Upper lobe of right lung (tissue), 1 donor: ENCODE measurements at places on chromosomes 11 and 22.

DNA sequence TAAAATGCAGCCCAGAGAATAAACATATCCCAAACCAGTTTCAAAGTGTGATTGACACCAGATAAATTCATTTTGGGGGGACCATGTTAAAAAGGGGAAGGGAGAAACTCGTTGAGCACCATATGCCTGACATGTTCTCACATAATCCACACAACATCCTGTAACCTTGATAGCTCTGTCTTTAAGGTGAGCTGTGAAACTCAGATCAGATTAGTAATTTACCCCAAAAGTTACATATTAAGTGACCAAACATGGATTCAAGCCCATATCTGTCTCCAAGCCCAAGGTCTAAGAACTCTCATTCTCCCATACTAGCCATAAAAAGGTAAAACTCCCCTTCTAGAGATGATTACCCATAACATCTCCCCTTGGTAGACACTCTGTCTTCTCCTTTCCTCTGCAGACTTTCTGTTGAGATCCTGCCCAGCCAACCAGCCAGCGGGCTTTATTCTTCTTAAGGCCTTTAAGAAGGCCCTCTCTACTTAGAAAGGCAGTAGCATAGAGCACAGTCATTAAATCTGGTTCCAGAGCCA is 150.7 kb downstream of the CCDC34 start:
- DNase-seq = no peak

- no peak for DNase-seq
These were observed 2.0 kb upstream of the LARGE1 start for GRCh38 chr22:33922349-33922681.

DNA sequence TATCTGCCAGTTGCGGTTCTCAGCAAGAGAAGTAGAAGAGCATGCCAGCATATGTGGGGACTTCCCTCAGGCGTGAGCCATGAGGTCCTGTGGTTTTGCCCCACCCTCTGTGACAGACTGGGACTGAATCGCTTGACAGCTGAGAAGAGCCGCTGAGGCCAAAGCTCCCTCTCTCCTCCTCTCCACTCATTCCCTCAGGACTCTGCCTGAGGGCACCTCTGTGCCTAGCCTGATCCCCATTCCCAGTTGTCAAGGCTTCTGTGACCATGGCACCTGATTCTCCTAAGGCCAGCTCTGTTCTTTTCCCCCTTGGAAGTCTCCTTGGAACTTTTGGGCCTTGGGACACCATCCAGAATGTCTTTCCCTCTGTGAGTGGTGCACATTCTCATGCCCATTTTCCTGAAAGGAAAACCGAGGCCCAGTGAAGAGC is 27.0 kb downstream of the ART5 start:
- DNase-seq = peak; percentile 71

- peak; percentile 31 for DNase-seq
These were observed 16.9 kb upstream of the MUC5B start for GRCh38 chr11:1205987-1206331.

DNA sequence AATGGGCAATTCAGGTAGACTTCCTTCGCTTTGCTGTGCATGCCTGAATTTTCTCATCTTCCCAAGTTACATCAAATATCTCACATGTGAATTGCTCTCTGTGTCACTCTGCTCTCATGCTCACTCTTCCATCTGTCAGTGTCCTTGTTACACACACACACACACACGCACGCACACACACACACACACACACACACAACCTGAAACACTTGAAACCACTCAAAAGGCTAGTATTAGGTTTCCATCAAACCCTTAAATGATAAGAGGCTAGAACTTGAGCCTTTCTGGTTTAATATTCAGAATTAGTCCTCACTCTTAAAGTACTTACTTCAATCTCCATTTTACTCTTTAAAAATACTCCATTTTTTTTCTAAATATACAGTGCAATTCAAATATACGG is 282.4 kb downstream of the C11orf87 start:
- DNase-seq = no peak

DNA sequence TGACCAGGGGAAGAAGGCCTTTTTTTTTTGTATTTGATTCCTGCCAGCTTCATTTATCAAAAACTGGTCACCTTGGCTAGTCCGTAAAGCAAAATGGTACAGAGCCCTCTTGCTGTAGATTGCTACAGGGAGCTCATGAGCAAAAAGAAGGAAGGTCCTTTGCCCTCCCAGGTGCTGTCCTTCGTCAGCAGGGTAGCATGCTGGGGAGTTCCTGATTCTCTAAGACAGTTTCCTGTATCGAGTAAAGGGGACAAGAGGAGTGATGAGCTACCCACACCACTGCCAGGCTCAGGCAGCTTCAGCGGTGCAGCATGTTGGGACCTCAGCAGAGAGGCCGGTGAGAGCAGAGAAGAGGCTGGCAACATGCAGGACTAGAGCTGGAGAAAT is 67.8 kb upstream of the CSNK2A3 start:
- no peak for DNase-seq

GRCh38 chr11:59012398-59013265 is 73.3 kb downstream of the GLYATL1 start:
- peak; percentile 74 for DNase-seq

DNA sequence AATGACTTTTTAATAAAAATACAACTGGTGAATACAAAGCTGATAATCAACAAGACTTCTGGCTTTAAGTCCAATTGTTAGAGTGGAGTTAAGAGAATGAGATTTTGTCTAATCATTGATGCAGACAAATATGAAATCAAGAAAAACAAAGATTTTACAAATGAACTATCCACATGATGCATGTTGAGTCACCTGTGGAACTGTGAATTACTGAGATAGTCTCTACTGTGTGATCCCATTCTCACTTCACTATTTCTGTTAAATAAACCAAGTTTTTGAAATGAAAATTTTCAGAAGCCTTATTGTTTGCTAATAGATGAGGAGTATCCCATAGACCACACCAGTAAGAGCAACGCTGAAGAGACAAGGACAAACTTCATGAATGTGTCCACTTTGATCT is 8.4 kb upstream of the CTSC start:
- DNase-seq = no peak

GRCh38 chr11:32172041-32172847 is 81.4 kb downstream of the RCN1 start:
- DNase-seq = no peak

- no peak for DNase-seq
These were observed 18.5 kb upstream of the TMEM184B start for GRCh38 chr22:38291201-38291777.

GRCh38 chr11:68038718-68039525 is at the start of gene TCIRG1:
TSS of gene TCIRG1 (plus strand) at chr11:68039025. CDS start at chr11:68041272, 2,247 bp downstream.
- peak; percentile 95 for DNase-seq

DNA sequence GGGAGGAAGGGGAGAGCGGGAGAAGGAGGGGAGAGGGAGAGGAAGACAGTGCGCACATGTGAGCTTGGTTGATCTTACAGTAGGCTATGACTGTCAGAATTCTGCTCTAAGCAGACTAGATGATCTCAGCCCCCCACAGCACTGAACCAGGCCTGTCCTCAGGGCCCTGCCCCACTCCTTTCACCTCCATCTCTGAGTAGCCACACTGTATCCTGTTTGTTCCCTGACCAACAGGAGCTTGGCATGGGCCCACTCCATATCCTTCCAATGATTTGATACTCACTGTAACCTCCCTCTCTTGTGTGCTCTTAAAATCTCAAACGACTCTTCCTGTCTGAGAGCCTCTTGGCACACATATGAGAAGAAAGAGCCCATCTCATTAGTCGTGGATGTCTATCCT is 86.1 kb upstream of the PARVA start:
- no peak for DNase-seq

GRCh38 chr11:271319-271715 is 6.9 kb upstream of the NLRP6 start:
- peak; percentile 53 for DNase-seq

GRCh38 chr11:34805937-34806336 is 110.2 kb downstream of the APIP start:
- DNase-seq = no peak

DNA sequence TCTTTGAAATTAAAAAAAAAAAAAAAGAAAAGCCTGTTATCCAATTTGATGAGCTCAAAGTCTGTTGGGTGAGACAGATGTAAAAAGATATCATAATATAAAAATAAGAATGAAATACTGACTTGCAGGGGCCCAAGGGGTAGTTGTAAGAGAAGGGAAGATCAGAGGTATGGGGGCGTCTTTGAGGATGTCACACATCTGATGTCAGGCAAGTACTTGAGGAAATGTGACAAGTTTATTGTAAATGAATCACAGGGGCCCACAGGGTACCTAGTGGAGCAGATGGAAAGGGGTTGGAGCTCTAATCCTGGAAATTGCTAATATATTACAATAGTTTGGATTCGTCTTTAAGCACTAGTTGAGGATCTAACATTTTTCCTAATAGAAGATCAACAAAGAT is 131.6 kb downstream of the MAML2 start:
- no peak for DNase-seq

- no peak for DNase-seq
These were observed 51.6 kb upstream of the BARX2 start for GRCh38 chr11:129323896-129324502.

DNA sequence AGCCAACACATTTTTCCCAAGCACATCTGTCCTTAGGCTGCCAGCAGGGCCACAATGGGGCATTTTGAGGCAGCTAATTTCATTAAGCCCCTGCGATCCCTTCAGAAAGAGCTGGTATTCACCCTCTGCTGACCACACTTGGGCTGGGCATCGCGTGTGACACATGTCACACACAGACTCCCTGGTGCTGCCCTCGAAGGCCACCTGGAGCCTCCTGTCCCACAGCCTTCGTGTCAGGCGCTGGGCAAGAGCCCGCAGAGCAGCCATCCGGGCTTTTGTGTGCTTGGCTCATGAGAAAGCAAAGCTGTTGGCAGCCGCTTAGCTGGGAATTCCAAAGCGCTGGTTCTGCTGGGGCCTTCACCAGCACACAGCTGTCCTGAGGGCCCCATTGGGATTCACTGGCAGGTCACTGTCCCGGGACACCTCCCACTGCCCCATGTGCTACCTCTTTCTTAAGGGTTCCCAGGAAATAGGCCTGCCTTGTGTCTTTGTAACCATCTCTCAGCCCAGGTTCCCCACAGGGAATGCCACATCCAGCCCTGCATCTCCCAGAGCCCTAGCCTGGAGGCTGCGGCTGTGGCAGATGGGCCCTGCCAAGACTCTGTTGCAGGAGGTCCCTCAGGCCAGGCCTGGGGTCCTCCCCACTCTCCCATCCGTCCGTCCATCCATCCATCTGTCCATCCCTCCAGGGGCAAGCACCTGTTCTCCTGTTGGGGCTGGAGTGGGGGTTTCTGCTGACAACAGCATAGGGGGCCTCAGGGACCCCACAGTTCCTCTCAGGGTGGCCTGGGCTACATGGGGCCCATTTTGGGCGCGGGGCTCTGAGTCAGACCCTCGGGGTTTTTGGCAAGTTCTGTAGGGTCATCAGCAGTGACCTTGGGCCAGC is 4.9 kb downstream of the CLDN5 start:
- no peak for DNase-seq

- no peak for DNase-seq
These were observed 131.0 kb downstream of the SLC1A2 start for GRCh38 chr11:35288309-35288708.

DNA sequence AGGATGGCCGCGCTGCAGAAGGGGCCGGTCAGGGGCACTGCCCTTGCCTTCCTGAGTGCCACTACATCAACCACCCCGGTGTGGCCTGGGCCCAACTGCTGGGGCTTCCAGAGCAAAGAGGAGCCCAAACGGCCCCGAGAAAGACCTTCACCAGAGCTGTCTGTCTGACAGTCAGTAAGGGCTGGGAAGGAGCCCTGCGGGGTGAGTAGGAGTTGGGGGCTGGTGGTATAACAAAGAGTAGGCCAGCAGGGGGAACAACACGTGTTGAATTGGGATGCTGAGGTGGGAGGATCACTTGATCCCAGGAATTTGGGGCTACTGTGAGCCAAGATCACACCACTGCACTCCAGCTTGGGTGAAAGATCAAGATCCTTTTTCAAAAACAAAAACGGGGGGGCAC is 3.9 kb downstream of the GSTT4 start:
- DNase-seq = no peak

- DNase-seq = no peak
These were observed 157.7 kb downstream of the DBX1 start for GRCh38 chr11:20002312-20003216.

DNA sequence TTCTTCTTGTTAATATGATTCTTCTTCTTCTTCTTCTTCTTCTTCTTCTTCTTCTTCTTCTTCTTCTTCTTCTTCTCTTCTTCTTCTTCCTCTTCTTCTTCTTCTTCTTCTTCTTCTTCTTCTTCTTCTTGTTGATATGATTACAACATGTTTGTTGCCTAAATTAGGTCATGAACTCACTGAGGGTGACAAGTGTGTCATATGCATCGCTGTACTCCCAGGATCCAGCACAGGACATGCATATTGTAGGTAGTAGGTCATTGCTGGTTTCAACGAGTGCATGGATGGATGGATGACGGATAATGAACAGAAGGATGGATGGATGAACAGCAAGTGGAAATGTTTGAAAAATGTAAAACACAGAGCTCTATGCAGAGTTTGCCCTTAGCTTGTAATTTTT is 14.9 kb upstream of the PVALB start:
- DNase-seq = no peak

- no peak for DNase-seq
These were observed 223 bp downstream of the WT1 start for GRCh38 chr11:32435152-32435480.

GRCh38 chr11:74485868-74486267 is 7.7 kb downstream of the LIPT2 start:
- no peak for DNase-seq

DNA sequence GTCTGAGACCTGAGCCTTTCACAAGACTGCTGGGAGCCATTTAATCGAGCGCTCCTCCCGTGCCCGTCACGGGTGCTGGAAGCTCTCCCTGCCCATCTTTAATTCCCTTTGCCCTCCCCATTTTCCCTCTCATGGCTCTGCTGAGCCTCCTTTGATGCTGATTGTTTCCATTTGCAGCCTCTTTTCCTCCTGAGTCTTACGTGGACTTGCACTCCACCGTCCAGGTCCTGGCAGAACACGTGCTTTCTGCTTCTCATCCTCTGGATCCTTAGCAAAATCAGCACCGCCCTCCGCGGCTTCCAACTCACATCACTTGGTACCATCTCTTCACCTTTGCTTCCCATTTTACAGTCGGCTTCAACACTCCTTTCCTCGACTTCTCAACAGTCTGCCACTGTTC is 7.3 kb downstream of the IFT27 start:
- no peak for DNase-seq

- no peak for DNase-seq
These were observed 18.4 kb downstream of the CUL5 start for GRCh38 chr11:108027057-108027456.

DNA sequence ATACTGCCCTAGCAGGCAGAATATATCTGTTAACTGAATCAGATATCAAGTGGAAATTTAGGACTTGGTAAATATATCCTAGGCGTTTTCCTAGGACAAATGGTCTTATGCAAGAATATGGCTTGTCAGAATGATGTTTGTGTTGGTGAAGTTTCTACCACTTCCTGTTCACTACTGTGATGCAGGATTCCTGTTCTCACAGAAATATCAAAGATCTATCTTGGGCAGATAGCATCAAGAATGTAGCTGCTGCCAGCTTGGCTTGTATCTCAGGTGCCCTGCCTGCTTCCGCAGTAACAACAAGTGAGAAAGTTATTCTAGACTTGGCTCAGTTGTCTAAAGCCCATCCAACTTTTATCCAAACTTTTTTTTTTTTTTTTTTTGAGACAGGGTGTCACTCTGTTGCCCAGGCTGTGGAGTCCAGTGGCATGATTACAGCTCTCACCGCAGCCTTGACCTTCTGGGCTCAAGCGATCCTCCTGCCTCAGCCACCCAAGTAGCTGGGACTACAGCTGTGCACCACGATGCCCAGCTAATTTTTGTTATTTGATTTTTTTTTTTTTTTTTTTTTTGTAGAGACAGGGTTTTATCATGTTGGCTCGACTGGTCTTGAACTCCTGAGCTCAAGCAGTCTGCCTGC is 61.3 kb downstream of the PPME1 start:
- no peak for DNase-seq

GRCh38 chr11:92057849-92058442 is 166.7 kb upstream of the FAT3 start:
- no peak for DNase-seq
